Liver (tissue), 10 donors: ENCODE measurements at places on chromosomes 16 and 17.
A peak's percentile ranks its signal among the peaks of the same experiment; 100 is the strongest.

DNA sequence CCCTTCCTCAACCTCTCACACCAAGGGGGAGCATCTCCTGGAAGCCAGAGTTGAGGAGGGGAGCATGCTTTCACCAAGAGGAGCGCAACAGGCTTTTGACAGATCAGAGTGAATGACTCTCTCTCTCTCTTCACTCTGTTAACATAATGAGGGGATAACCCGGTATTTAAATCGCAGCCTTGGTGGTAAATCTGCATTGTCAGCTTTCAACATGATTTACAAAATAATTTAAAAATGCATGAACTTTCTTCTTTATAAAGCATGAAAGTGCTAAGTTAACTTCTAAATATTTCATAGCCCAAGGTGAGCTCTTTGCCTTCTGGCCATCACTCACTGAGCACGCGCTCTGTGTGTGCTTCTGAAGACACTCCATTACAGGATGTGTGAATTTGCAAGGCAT is 61.8 kb downstream of the TMEM114 start:
- DNase-seq: no peak

- no peak for DNase-seq
Measured at GRCh38 chr16:82108774-82109173, 61.2 kb downstream of the MPHOSPH6 start.

- DNase-seq: peak; percentile 70
Measured at GRCh38 chr17:44198721-44199552, 747 bp downstream of the ATXN7L3 start.

DNA sequence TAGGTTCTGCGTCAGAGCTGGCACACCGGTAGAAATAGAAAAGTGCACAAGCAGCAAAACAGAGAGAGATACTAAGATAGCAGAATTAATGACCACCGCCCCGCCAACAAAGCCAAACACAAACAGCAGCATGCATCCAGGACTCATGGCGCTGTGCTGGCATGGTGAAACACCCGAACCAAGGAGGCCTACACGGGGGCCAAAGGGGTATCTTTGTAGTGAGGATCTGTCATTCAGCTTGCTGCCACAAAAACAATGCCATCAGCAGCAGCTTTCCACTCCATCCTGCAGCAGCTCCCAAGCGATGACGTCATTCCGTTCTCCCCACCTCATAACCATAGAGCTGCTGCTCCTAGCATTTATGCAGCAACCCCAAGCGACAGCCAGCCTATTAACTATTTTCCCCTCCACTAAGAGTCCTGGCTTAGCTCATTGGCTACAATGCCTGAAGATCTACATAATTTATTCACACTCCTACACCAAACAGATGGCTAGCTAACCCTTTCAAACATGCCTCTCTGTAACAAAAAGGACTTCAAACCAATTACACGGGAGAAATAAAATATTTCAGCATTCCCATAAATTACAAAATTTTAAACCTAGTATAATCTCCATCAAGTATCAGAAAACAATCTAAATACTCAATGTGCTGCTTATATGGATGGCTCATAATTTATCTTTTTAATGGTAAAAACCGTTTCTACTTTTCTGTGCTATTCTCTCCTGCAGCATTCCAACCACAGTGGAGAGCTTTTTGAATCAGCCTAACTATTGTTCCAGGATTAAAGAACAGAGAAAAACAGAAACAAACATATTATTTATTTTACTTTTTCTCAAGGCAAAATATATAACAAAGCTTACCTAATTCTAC is 73.9 kb downstream of the SPAG9 start:
- DNase-seq: no peak

- no peak for DNase-seq
Measured at GRCh38 chr17:80694085-80694991, 149.7 kb downstream of the RPTOR start.

DNA sequence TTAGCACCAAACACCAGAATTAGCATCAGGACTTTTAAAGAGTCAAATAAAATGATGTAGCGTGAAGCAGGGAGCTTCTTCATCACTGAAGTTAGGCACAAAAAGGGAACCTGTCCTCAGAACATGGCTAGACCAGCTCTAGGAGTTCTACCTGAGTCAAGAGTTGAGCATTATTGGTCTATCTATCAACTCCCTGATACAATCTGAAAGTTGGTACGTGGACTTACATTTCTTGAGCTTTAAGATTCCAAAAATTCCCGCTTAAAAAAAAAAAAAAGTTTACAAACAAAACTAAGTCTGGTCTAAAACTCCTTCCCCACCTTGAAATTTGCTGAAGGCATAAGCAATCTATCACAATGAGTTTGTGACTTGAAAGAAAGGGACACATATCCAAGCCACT is 12.3 kb downstream of the TLE7 start:
- no peak for DNase-seq
